ENCODE measurements at places on chromosomes 2 and 18. TPM values are rescaled to one million over a fixed set of nuclear protein-coding genes. Genes with fewer than 3 reads are reported as not detected.

GRCh38 chr2:240567137-240567871, 980 bp upstream of the RNPEPL1 start:
- no peak for DNase-seq
- H3K27me3 ChIP-seq = no peaks in the 10 kb centered on the region
- peaks cover 59% of the 10 kb centered on the region for H3K4me1 ChIP-seq

DNA sequence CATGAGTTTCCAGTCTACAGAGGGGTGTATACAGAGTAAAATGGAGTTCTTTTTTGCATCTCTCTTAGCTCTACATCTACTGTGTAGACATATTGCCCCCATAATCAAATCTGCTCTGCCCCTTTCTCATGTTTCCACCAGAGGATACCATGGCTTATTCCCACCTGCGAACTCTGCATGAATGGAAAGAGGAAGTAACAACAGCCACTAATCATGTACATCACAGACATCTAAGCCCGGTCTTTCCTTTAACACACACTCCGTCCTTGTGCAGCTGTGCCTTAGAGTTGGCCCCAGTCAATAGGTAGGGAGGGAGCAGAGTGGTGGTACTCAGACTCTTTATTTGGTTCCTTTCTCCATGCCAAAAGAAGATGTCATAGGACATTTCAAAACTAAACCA, 147.3 kb upstream of the NRP2 start:
- H3K27ac ChIP-seq = no peak overlapping the region
- H3K4me1 ChIP-seq = no peaks in the 10 kb centered on the region
- H3K27me3 ChIP-seq = no peaks in the 10 kb centered on the region

DNA sequence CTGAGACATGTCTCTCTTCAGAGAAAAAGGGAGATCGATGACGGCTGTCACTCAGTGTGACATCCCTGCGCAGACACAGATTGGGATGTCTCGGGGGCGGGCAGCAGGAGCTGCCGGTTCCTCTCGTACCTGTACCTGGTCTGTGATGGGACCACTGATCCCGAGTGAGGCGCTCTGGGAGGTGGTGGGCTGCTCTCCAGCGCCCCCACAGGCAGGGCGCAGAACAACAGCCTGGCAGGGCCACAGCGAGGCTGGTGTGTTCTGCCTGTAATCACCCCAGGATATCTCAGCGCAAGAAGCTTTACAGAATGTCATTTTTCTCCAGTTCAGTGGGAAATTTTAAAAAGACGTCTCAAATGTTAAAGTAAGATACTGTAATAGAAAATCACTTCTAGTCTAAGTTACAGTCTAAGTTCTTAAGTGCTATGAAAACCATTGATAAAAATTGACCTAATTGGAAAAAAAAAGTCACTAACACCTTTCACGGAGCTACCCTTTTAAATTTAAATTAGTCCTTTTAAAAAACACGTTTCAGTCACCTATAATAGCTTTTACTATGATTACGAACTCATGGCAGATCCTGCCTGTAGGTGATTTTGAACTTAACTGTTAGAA, 189.8 kb downstream of the SNTG2 start:
- H3K27ac ChIP-seq = no peak overlapping the region
- no peak for DNase-seq
- no peaks in the 10 kb centered on the region for H3K27me3 ChIP-seq
- H3K4me1 ChIP-seq = no peaks in the 10 kb centered on the region
- no peaks in the 10 kb centered on the region for H3K36me3 ChIP-seq

DNA sequence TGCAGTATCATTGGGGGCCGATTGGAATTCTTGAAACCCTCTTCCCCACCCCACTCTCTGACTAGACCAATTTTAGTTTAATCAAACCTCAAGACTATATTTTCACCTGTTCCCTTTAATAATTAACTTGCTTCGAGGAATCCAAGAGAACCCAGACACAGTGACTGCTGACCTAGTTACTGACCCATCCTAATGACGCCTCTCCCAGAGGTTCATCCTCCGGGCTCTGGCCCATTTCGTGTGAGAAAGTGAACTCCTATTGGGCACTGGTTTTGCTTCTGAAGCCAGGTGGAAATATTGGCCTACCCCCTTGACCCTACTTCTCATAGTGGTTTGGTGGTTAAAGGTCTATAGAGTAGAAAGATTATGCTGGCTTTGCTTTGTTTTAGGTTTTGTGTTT, 39.9 kb downstream of the RPL37A start:
- H3K36me3 ChIP-seq = no peaks in the 10 kb centered on the region
- peaks cover 31% of the 10 kb centered on the region for H3K4me1 ChIP-seq
- no peak overlapping the region for H3K27ac ChIP-seq
- H3K27me3 ChIP-seq = no peaks in the 10 kb centered on the region

GRCh38 chr18:13223311-13224143, 5.0 kb downstream of the LDLRAD4 start:
- no peaks in the 10 kb centered on the region for H3K27me3 ChIP-seq
- no peak overlapping the region for H3K4me3 ChIP-seq
- peaks cover 31% of the 10 kb centered on the region for H3K4me1 ChIP-seq
- peak overlapping the region; percentile 94 for H3K27ac ChIP-seq

DNA sequence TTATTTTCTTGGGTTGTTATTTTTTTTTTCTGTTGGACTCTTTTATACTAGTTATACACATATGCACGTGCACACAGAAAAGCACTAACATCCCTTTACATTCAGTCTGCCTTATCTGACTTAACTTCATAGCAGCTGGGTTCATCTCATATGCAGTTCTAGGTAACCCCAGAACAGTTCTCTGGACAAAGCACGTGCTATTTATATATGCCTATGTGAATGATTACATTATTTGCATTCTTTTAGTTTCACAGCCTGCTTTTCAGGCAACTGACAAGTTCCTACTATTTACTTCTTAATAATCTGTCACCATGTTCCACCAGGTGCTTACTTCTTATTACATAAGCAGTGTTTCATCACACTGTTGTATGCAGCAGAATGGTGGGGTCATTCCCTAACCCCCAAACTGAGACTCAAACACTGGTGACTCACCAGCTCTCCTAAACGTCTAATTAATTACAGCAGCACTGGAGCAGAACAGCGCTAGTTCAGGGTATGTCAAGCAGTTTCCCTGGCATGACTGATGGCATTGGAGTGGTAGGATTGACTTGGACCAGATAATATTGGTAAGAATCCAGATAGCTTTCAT, 372.8 kb downstream of the CLIP4 start:
- H3K27me3 ChIP-seq = no peaks in the 10 kb centered on the region
- H3K4me3 ChIP-seq = no peak overlapping the region
- no peak overlapping the region for H3K27ac ChIP-seq
- DNase-seq = no peak
- H3K36me3 ChIP-seq = no peaks in the 10 kb centered on the region
- no peaks in the 10 kb centered on the region for H3K4me1 ChIP-seq

GRCh38 chr2:28665041-28665704, 86.5 kb upstream of the PPP1CB start:
- peak overlapping the region; percentile 96 for H3K27ac ChIP-seq
- peaks cover 68% of the 10 kb centered on the region for H3K4me1 ChIP-seq
- no peaks in the 10 kb centered on the region for H3K36me3 ChIP-seq
- H3K4me3 ChIP-seq = peak overlapping the region; percentile 50
- no peaks in the 10 kb centered on the region for H3K27me3 ChIP-seq

Gene ACVR1C
- not detected for total RNA-seq

GRCh38 chr2:6854416-6854815, 11.3 kb downstream of the CMPK2 start:
- no peak for DNase-seq
- peaks cover 15% of the 10 kb centered on the region for H3K36me3 ChIP-seq
- H3K4me1 ChIP-seq = no peaks in the 10 kb centered on the region
- no peaks in the 10 kb centered on the region for H3K27me3 ChIP-seq
- H3K27ac ChIP-seq = no peak overlapping the region

DNA sequence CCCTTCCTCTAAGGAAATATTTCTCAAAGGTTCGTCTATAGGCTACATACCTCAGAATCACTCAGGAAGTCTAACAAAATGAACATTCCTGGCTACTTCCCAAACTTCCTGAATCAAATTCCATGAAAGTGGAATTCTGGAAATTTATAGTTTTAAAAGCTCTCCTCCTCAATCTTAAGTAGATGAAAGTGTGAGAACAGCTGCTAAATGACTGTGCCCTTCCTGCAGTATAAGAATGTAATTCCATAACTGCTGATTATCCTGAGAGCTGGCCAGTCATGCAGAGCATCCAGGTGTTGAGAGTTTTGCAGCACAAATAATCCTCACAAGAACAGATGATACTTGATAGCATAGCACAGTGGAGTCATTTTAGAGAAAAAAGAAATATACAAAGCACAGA, 265.0 kb downstream of the KCNJ3 start:
- H3K4me1 ChIP-seq = no peaks in the 10 kb centered on the region
- H3K27ac ChIP-seq = no peak overlapping the region
- no peak for DNase-seq
- H3K36me3 ChIP-seq = no peaks in the 10 kb centered on the region
- H3K27me3 ChIP-seq = no peaks in the 10 kb centered on the region
- no peak overlapping the region for H3K4me3 ChIP-seq

DNA sequence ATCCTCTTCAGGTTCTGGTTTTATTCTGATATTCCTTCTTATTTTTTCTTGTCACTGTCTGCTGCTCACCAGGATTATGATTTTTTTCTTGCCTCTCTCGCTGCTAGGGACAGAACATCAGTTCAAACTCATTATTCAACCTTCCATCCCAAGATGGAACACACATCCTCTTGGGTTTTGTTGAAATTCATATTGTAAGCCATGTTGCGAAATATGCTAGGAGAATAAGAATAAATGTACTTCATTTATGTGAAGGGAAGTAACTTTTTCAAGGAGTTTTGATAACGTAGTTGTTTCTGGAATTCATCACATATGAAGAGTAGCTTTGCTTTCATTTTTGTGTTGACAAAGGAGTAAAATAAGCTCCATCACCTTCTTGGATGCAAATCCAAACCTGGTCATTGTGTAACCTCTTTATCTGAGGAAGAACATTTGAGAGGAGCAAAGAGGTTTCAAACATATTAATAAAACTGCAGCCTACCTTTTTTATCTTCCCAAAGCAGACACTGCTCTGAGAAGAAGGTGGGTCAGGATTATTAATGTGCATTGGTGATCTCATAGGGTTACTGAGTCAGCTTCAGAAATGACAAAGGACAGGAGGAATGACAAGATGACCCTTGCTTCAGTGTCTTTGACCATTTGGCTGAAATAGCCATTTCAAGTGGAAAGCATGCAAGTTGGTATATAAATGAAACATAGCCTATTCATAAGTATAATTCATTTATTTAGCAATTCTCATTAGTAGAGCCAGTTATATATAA, 280.0 kb downstream of the GULP1 start:
- DNase-seq = no peak
- peaks cover 4% of the 10 kb centered on the region for H3K36me3 ChIP-seq
- peaks cover 1% of the 10 kb centered on the region for H3K4me1 ChIP-seq

- no peaks in the 10 kb centered on the region for H3K36me3 ChIP-seq
- H3K4me1 ChIP-seq = no peaks in the 10 kb centered on the region
Observed at GRCh38 chr18:63890237-63890949, 2.9 kb downstream of the SERPINB2 start.

GRCh38 chr2:36477746-36478145, 120.2 kb downstream of the FEZ2 start:
- H3K4me3 ChIP-seq = peak overlapping the region; percentile 6
- peaks cover 32% of the 10 kb centered on the region for H3K4me1 ChIP-seq
- DNase-seq = no peak
- H3K36me3 ChIP-seq = peaks cover 27% of the 10 kb centered on the region

GRCh38 chr2:60621688-60622429, 68.4 kb upstream of the BCL11A start:
- H3K4me1 ChIP-seq = no peaks in the 10 kb centered on the region
- no peaks in the 10 kb centered on the region for H3K27me3 ChIP-seq
- H3K36me3 ChIP-seq = no peaks in the 10 kb centered on the region

DNA sequence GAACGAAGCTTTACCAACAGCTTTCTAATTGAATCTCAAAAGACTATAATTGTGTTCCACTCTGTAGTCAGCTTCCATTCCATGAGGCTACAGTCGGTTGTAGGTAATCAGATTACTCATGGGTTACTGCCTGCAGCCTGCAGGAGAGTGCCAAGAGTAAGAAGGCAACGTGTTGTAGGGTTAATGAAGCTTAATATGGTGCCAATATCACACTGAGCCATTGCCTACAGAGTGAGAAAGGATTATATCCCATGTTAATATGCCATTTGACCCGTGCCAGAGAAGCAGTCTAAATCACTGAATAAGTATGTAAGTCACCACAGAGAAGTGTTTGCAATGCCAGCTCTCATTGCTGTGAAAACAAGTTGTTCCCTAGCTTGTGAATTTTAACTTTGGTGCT, 734.5 kb upstream of the ACVR2A start:
- H3K4me3 ChIP-seq = no peak overlapping the region
- no peak overlapping the region for H3K27ac ChIP-seq
- DNase-seq = no peak
- H3K4me1 ChIP-seq = no peaks in the 10 kb centered on the region

DNA sequence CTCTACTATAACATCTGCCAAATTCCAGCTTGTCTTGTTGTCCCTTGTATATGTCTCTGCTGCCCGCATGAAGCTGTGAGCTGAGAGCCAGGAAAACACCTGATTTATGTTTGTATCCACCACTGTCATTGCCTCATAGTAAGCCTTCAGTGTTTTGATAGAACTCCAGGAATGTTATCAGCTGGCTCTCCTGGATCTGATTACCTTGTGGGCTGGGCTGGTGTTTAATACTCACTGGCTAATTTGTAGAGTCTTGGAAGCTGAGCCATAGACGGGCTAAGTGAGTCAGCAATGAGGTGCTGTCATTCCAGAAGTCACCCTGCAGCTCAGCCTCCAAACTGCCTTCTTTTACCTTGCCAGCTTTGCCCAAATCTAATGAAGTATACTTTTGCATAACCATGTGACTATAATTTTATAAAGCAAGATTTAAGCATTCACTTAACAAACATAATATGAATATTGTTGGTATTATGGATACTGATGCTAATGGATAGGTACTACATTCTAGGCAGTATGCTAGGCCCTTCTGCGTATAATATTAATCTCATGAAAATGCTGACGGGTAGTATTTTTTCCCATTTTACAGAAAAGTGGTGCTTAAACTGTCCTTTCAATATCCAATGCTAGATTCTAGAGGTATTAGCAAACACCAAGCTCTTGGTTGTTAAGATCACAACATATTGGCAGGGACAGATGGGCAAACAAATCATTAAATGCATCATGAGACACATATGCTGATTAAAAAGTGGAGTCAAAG, 62.7 kb upstream of the GATA6 start:
- H3K27ac ChIP-seq = no peak overlapping the region
- H3K36me3 ChIP-seq = no peaks in the 10 kb centered on the region
- H3K4me1 ChIP-seq = no peaks in the 10 kb centered on the region
- no peak for DNase-seq

Gene TEKT4
- total RNA-seq = not detected

Gene MAB21L4
- not detected for total RNA-seq

- peak overlapping the region; percentile 69 for H3K4me3 ChIP-seq
- H3K4me1 ChIP-seq = no peaks in the 10 kb centered on the region
- no peaks in the 10 kb centered on the region for H3K27me3 ChIP-seq
- H3K27ac ChIP-seq = no peak overlapping the region
- DNase-seq = no peak
Observed at GRCh38 chr18:8367217-8367988, 241.8 kb upstream of the RAB12 start.

- H3K4me3 ChIP-seq = no peak overlapping the region
- H3K4me1 ChIP-seq = no peaks in the 10 kb centered on the region
- H3K27me3 ChIP-seq = no peaks in the 10 kb centered on the region
- no peak for DNase-seq
Observed at GRCh38 chr2:10493634-10494281, 45.6 kb upstream of the ODC1 start.

GRCh38 chr2:31563273-31563839, 17.4 kb downstream of the SRD5A2 start:
- H3K27me3 ChIP-seq = no peaks in the 10 kb centered on the region
- no peak for DNase-seq
- no peaks in the 10 kb centered on the region for H3K36me3 ChIP-seq
- H3K4me3 ChIP-seq = no peak overlapping the region
- no peaks in the 10 kb centered on the region for H3K4me1 ChIP-seq

GRCh38 chr2:168780669-168781071, 21.8 kb upstream of the NOSTRIN start:
- no peak for DNase-seq
- no peaks in the 10 kb centered on the region for H3K4me1 ChIP-seq
- no peak overlapping the region for H3K4me3 ChIP-seq
- H3K27ac ChIP-seq = no peak overlapping the region
- no peaks in the 10 kb centered on the region for H3K36me3 ChIP-seq
- H3K27me3 ChIP-seq = no peaks in the 10 kb centered on the region
